ENCODE measurements at places on chromosomes 1 and 21.

GRCh38 chr1:31033598-31033997 is 31.9 kb downstream of the PUM1 start:
- DNase-seq, result peak; percentile 79

GRCh38 chr1:35851132-35851869 is 31.7 kb upstream of the AGO1 start:
- DNase-seq, result no peak

GRCh38 chr1:247336390-247336789 is 4.7 kb upstream of the ZNF496 start:
- no peak for DNase-seq

- DNase-seq, result no peak
Observed at GRCh38 chr21:45906196-45906805, 75.3 kb upstream of the COL6A1 start.

GRCh38 chr1:70264839-70265238 is 43.7 kb downstream of the SRSF11 start:
- DNase-seq, result peak; percentile 73

DNA sequence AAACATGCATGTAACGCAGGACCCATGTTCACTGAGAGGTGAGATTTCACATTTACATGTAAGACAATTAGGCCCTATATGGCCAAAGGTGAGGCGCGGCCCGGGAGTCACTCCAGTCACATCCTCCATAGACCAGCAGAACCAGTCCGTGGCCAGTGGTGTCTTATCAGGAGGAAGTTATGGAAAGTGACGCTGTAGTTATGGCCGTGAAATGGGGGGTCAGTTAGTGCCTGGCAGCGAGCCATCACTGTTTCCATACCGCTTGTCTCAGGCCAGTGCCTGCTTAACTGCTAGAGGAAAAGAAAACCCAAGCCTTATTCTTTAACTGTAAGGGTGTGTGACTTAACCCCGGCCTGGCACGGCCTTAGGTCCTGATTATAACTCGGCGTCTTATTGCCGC is 6.1 kb downstream of the C1orf159 start:
- no peak for DNase-seq

GRCh38 chr1:24705260-24706073 is 39.8 kb upstream of the CLIC4 start:
- DNase-seq, result peak; percentile 94

DNA sequence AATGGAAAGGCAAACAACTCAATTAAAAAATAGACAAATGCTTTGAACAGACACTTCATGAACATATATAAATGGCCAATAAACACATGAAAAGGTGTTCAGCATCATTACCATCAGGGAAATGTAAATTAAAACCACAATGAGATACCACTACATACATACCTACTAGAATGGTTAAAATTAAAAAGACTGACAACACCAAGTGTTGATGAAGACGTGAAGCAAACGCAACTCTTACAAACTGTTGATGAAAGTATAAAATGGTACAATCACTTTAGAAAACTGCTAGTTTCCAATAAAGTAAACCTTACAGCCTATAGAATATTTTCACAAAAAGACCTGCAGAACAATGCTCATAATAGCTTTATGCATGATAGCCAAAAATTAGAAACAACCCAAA is 10.1 kb downstream of the EIF2B3 start:
- DNase-seq, result no peak

DNA sequence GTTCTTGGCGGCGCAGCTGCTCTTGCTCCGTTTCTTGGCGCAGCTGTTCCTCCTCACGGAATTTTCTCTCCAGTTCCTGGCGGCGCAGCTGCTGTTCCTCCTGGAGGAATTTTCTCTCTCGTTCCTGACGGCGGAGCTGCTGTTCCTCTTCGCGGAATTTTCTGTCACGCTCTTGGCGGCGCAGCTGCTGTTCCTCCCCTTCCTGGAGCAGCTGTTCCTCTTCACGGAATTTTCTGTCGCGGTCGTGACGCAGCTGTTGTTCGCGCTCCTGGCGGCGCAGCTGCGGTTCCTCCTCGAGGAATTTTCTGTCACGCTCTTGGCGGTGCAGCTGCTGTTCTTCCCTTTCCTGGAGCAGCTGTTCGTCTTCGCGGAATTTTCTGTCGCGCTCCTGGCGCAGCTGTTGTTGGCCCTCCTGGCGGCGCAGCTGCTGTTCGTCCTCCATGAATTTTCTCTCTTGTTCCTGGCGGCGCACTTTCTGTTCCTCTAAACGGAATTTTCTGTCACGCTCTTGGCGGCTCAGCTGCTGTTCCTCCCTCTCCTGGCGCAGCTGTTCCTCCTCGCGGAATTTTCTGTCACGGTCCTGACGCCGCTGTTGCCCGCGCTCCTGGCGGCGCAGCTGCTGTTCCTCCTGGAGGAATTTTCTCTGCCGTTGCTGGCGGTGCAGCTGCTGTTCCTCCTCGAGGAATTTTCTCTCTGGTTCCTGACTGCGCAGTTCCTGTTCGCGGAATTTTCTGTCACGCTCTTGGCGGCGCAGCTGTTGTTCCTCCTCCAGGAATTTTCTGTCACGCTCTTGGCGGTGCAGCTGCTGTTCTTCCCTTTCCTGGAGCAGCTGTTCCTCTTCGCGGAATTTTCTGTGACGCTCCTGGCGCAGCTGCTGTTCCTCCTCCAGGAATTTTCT is 7.0 kb downstream of the TCHH start:
- DNase-seq, result peak; percentile 85

GRCh38 chr1:56494306-56494705 is 85.1 kb downstream of the PLPP3 start:
- peak; percentile 97 for DNase-seq

DNA sequence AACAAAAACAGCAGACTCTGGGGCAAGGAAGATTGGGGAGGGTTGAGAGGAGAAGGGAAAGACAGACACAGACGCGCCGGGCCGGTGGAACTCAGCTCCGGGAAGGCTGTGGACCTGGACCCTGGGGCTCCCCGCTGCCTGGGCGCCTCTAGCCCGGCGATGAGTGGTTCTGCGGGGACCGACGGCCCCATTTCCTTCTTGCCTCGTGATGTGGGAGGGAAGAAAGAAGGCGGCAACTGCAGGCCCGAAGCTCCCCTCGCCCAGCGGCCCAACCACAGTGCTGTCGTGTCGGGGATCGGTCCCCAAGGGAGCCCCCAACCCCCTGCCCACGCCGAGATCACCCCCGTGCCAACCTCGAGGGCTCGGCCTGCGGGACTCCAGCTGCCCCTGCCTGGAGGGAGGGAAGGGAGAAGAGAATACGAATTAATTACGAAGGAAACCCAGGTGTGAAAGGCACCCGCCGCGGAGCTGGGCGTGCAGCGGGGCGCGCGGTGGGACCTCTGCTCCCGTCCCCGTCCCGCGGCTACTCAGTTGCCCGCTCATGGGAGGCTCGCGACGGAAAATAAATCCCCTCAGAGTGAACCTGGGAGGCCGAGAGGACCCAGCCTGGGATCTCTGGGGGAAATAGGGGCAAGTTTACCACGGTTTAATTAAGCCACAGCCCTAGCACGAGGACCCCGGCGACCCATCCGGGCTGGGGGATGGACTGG is 7.4 kb downstream of the FOXD3 start:
- DNase-seq, result no peak

DNA sequence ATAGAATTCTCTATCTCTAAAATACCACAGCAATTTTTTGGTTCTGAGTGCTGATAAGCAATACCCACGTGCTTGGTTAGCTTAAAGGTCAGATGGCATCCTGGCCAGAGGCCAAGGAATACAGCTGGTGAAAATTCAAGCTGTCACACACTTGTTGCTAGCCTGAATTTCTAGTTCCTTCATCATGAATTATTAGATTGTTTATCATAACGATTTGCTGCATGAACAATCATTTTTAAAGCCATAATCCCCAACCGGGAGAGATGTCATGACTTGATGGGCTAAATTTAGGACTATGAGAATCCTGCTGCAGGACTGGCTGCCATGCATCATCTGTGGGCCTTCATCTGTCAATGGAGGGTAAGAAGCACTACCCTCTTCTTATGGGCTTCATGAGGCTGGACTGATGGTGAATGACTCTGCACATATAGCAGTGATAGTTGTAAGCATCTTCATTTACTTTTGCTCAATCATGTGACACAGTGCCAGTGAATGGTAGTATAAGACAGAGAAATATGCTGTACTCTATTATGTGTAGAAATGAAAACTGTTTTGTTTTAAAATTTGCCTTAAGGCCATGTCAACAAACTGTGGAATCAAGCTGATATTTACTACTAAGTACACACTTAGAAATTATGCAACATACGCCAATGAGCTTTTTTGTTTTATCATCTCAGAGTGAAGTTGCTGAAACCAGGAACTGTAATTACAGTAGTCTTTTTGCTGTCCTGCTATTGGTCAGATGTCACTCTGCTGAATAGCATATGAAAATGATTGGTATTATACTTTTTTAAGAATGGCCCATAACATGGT is 80.5 kb upstream of the RALGPS2 start:
- no peak for DNase-seq

- DNase-seq, result peak; percentile 41
Observed at GRCh38 chr1:117669572-117669971, 63.7 kb downstream of the TENT5C start.

DNA sequence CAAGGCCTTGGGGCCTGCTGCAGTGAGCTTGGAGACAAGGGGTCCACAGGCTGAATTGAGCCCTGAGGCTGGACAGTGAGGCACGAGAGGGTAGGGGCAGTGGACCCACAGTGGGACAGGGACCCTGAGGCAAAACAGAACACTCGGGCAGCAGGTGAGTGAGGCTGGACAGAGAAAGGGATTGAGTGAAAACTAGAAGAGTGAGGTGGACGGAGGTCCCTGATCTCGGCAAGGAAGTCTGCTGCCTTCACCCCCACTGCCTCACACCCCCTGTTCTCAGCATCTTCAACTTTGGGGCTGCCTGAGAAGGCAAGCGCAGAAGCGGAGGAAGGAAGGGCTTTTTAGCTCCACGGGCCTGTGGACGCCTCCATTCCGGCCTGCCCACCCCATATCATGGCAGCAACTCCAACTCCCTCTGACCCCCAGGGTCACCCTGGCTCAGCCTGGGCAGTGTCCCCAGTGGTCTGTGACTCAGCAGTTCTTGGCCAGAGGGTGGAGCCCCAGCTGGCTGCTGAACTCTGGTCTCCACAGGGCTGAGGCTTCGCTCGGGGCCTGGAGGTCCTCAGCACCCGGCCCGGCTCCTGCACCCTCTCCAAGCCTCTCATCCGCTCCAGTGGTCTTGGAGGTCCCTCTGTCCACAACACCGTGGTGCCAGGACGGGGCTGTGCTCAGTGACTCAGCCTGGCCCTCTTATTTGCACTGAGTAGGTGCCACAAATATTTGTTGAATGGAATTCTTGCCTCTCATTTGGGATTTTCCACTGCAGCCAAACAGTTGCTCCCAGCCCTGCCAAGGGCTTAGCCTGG is 60.0 kb upstream of the EPS8L3 start:
- DNase-seq, result no peak

DNA sequence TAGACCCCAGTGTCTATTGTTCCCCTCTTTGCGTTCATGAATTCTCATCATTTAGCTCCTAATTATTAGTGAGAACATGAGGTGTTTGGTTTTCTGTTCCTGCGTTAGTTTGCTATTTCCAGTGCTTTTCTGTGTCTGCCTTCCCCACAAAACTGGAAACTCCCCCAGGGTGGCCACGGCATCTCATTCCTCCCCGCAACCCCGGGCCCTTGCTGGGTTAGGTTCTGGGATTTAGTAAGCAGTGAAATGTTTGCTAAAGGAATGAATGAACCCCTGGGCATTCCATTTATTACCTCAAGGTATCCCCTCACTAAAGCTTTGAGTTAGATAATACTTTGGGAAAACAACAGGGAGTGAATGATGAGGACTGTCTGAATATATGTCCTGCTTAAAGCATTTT is 142.9 kb downstream of the GLUL start:
- DNase-seq, result no peak

DNA sequence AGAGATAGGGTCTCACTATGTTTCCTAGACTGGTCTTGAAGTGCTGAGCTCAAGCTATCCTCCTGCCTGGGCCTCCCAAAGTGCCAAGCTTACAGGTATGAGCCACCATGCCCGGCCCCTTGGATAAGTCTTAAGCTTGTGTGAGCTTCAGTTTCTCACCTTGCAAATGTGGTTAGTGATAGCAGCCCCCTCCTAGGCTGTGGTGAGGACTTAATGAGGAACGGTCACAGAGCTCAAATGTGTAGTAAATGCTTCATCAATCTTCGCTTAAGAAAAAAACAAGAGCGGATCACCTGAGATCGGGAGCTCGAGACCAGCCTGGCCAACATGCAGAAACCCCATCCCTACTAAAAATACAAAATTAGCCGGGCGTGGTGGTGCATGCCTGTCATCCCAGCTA is 3.0 kb downstream of the CNR2 start:
- no peak for DNase-seq

GRCh38 chr1:6260961-6261614 is at the start of gene GPR153:
Gene GPR153, minus strand, starts transcription at chr1:6261098. Its CDS starts 6,193 bp downstream, at chr1:6254905.
- DNase-seq, result no peak

DNA sequence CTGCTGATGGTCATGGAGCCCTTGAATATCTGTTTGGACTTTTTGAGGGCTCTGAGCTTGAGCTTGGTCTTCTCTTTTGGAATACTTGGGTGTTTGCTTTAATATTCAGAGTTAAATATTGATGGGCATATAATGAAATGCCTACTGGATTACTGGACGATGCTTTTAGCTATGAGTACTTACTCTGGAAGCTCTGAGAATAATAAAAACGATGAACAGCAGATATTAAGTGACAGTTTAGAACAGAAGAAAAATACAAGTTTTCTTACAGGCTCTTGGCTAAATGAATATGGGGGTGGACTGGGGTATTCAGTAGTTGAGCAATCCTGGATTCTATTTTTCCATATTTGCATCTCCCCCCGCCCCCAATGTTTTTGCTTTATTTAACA is 20.7 kb downstream of the GALNT2 start:
- no peak for DNase-seq

DNA sequence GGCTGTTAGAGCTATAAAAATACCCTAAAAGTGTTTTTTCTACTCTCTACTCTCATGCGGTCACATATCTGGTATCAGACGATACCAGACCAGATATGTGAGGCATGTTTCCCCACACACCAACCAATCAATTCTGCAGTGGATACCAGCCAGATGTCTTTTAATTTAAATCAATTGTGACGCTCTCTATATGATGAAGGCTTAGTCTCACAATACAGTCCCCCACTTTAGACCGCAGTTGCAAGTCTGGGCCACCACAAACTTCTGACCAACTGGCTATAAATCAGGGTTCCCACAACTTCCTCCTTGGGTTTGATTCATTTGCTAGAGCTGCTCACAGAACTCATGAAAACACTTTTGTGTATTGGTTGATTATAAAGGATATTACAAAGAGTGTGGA is 586.1 kb upstream of the ZP4 start:
- DNase-seq, result no peak

GRCh38 chr1:208526613-208527125 is 282.5 kb upstream of the PLXNA2 start:
- peak; percentile 83 for DNase-seq

DNA sequence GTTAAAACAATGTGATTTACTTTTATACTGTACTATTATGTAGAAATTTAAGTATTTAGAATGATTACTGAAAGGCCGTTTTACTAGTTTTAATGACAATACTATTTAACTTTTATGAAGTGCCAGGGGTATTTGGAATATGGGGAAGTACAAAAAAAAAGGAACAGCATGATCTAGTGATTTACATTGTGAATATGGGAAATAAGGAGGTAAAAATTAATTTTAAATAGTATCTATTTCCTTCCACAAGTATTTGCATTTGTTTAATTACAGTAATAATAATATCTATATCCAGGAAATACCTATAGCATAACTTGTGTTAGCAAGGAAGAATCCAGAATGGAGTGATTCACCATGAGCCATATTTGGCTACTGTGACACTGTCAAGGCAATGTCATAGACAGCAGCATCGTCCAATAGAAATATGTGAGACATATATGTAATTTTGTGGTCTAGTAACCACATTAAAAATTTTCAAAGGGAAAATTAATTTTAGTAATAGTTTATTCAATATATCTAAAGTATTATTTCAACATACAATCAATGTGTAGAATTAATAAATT is 22.0 kb downstream of the CNST start:
- no peak for DNase-seq

GRCh38 chr1:112905395-112906149 is 50.4 kb downstream of the SLC16A1 start:
- DNase-seq, result no peak
